Ovary (tissue), 10 donors: ENCODE measurements at places on chromosomes 5 and 9. TPM values are rescaled to one million over a fixed set of nuclear protein-coding genes. Genes with fewer than 3 reads are reported as not detected.

Gene TLR4
- 13.5 TPM for polyA plus RNA-seq

Gene PTGDS
- polyA plus RNA-seq: 43.1 TPM

Gene PAEP
- 0.57 TPM for polyA plus RNA-seq

Gene SMIM33
- polyA plus RNA-seq: not detected

Gene ANKRD31
- polyA plus RNA-seq: 0.11 TPM

Gene PCDHGA7
- 1.3 TPM for polyA plus RNA-seq

Gene IFNB1
- not detected for polyA plus RNA-seq

DNA sequence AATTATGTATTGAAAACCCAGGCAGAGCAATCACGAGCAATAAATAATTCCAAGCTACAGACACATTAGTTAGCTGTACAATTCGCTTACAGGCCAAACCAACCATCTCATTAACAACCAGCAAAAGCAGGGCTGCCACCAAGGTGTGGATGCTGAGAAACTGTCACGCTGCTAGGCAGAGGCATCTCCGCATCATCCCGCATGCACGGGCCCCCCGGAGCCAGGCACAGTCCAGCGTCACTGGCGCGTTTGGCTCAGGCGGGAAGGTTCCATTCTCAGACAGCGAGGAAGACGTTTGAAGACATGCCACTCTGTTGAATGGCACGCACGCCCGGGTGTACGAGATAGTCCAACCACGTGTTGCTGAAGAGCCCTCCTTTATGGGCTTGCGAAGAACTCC, 184.0 kb downstream of the OLFM1 start:
- H3K27ac ChIP-seq: no peak overlapping the region
- H3K27me3 ChIP-seq: no peaks in the 10 kb centered on the region
- H3K36me3 ChIP-seq: no peaks in the 10 kb centered on the region

DNA sequence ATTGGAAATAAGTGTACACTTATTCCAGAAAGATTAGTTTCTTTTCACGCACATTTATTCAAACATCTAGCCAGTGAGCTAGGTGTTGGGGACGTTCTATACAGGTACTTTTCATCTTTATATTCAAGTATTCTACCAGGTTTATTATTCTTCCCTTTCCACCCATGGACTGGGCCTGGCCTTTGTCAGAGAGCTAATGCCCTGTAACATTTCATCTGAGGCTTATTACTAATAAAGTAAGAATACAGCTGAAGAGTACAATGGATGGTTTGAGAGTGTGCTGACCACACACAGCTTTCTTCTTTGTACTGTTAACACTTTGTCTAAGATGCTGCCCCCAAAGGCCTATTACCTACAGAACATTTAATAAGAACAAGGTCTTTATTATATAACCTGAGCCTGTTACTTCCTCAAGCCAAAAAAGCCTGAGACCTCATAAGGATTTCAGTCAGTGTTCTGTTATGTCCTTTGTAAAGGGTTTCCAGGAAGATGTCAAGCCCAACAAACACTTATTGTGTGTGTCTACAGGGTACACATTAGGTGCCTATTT, 93.5 kb downstream of the ZNF608 start:
- H3K36me3 ChIP-seq: no peaks in the 10 kb centered on the region
- peaks cover 11% of the 10 kb centered on the region for H3K4me1 ChIP-seq
- H3K4me3 ChIP-seq: no peak overlapping the region
- DNase-seq: no peak
- H3K27me3 ChIP-seq: no peaks in the 10 kb centered on the region

DNA sequence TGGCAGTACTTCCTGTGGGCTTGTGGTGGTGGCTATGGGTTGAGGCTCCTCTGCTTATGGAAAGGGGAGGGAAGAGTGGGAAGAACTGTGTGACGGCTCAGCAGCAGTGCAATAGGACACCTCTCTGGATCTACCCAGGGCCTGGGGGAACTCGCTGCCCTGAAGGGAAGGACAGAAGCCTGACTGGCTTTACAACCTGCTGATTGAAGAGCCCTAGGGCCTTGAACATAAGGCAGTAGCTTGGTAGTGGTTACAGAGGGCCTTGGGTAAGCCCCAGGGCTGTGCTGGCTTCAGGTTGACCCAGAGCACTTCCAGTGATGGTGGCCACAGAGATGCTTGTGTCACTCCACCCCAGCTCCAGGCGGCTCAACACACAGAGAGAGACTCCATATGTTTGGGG, 5.5 kb downstream of the CCIN start:
- H3K4me1 ChIP-seq: no peaks in the 10 kb centered on the region
- no peak overlapping the region for H3K4me3 ChIP-seq
- H3K27ac ChIP-seq: no peak overlapping the region
- H3K36me3 ChIP-seq: no peaks in the 10 kb centered on the region
- no peak for DNase-seq

- no peak overlapping the region for H3K27ac ChIP-seq
- peak; percentile 21 for DNase-seq
Measured at GRCh38 chr9:135505406-135506187, 5.1 kb downstream of the MRPS2 start.

DNA sequence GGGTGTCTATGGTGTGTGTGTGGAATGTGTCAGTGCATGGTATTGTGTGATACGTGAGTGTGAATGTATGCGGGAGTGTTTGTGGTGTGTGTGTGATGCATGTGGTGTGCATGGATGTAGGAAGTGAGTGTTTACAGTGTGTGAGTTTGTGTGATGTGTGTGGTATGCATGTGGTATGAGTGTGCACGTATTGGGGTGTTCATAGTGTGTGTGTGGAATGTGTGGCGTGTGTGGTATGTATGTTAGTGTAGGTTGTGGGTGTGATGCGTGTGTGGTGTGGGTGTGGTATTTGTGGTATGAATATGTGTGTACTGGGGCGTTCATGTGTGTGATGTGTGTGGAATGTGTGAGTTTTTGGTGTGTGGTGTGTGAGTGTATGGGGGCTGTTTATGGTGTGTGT, 40.1 kb upstream of the BICD2 start:
- no peak overlapping the region for H3K4me3 ChIP-seq
- peaks cover 2% of the 10 kb centered on the region for H3K27me3 ChIP-seq
- no peaks in the 10 kb centered on the region for H3K36me3 ChIP-seq
- no peak overlapping the region for H3K27ac ChIP-seq
- peaks cover 9% of the 10 kb centered on the region for H3K4me1 ChIP-seq
- DNase-seq: no peak

DNA sequence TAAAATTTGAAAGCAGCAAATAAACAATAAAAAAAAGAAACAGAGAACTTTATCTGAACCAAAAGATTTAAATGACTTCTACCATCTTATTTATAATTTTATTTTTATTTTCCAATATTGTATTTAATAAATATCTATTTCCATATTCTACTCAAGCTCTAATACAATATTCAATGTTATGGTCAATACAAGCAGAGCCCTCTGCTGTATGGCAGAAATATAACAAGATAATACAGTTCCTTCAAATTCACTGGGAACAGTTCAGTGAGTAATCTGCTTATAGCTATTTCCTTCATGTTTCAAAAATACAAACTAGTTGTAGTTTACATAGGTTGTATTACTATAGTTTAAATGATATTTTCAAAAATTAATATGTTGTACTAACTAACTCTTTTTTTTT, 332.7 kb downstream of the PRDM9 start:
- DNase-seq: no peak
- no peak overlapping the region for H3K4me3 ChIP-seq
- no peaks in the 10 kb centered on the region for H3K36me3 ChIP-seq
- no peaks in the 10 kb centered on the region for H3K27me3 ChIP-seq
- no peak overlapping the region for H3K27ac ChIP-seq
- H3K4me1 ChIP-seq: no peaks in the 10 kb centered on the region

- H3K27me3 ChIP-seq: no peaks in the 10 kb centered on the region
- no peak overlapping the region for H3K4me3 ChIP-seq
- H3K36me3 ChIP-seq: no peaks in the 10 kb centered on the region
Measured at GRCh38 chr9:86766912-86767311, 180.4 kb downstream of the GAS1 start.

DNA sequence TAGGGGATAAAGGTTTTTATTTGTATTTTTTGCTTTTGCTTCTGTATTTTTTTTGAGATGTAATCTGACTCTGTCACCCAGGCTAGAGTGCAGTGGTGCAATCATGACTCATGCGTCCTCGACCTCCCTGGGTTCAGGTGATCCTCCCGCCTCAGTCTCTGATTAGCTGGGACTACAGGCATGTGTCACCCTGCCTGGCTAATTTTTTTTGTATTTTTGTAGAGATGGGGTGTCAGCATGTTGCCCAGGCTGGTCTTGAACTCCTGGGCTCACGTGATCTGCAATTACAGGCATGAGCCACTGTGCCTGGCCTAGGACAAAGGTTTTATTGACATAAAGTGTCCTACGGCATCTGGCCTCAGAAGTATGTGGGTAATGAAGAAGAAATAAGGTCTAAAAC, 297.1 kb upstream of the C9orf72 start:
- H3K4me3 ChIP-seq: no peak overlapping the region
- no peaks in the 10 kb centered on the region for H3K27me3 ChIP-seq
- no peaks in the 10 kb centered on the region for H3K4me1 ChIP-seq
- no peak for DNase-seq

- H3K27ac ChIP-seq: no peak overlapping the region
- H3K36me3 ChIP-seq: no peaks in the 10 kb centered on the region
- no peak for DNase-seq
- no peaks in the 10 kb centered on the region for H3K27me3 ChIP-seq
- H3K4me1 ChIP-seq: peaks cover 4% of the 10 kb centered on the region
Measured at GRCh38 chr9:113803811-113804589, 72.1 kb upstream of the ZNF618 start.

DNA sequence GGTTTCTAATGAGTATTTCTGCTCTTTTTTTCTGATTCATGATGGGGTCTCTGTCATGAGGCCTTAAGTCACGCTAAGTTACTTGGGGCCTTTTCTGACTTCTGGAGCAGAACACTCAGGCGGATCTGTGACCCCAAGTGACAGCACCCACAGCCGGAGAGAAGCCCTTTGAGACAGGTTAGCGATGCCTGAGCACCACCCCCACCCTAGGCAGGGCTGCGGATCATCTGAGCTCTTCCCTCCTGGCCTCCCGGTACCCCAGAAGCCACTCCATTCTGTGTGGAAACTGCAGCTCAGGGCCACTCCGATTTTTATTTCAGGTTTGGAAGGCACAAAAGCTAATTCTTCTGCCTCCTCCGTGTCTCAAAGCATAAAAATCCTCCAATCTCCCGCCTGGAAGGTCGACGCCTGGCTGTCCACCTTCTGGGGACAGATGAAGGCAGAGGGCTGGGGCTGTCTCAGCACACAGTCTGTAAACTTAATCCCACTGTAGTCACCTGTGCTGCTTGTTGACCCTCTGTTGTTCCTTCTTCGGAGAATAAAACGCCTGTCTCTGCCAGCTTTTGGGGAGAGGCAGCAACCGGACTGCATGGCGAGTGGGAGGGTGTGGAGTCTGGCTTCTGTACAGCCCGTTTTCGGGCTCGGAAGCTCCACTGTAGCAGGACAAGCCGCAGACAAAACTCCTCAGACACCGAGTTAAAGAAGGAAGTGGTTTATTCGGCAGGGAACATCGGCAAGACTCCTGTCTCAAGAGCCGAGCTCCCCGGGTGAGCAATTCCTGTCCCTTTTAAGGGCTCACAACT, 88.8 kb downstream of the SPRY4 start:
- no peak overlapping the region for H3K27ac ChIP-seq
- no peaks in the 10 kb centered on the region for H3K4me1 ChIP-seq
- H3K4me3 ChIP-seq: no peak overlapping the region
- no peaks in the 10 kb centered on the region for H3K36me3 ChIP-seq
- no peak for DNase-seq
- no peaks in the 10 kb centered on the region for H3K27me3 ChIP-seq

GRCh38 chr5:69032009-69032408, 61.8 kb upstream of the SLC30A5 start:
- DNase-seq: no peak
- no peak overlapping the region for H3K4me3 ChIP-seq
- H3K27ac ChIP-seq: no peak overlapping the region
- no peaks in the 10 kb centered on the region for H3K27me3 ChIP-seq
- H3K4me1 ChIP-seq: no peaks in the 10 kb centered on the region
- H3K36me3 ChIP-seq: no peaks in the 10 kb centered on the region

DNA sequence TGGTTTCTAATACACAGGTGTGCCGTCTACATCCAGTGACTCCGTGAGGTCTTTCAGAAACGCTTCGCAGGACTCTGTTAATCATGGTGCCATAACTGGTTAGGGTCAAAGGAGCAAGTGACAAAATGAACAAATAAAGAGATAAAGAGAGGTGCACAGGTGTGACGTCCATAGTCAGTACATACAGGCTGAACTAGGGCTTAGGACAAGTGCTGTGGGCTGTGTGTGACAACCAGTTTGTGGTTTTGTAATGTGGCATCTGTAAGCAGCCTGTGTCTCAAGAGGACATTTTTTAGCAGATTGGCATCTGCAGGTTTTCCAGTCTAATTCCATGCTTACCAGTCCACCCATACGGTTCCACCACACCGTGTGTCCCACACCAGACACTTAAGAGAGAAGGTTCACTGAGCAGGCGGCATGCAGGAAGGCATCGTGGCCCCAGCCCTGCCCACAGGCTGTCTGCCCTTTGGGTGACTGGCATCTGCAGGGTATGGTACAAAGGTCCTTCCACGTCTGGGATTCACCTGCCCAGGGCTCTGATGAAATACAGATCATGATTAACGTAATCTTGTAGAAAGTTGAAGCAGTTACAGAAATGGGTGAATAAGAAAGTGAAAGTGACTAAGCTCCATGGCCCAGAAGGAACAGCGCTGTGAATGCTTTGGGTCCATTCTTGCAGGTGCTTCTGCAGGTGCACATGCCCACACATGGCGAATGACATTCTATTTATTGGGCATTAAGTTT, 26.9 kb downstream of the SRD5A1 start:
- H3K4me1 ChIP-seq: no peaks in the 10 kb centered on the region
- no peaks in the 10 kb centered on the region for H3K27me3 ChIP-seq
- H3K27ac ChIP-seq: no peak overlapping the region
- no peak for DNase-seq
- H3K4me3 ChIP-seq: no peak overlapping the region

GRCh38 chr9:1152171-1152570, 102.0 kb downstream of the DMRT2 start:
- no peaks in the 10 kb centered on the region for H3K36me3 ChIP-seq
- H3K27ac ChIP-seq: no peak overlapping the region
- no peaks in the 10 kb centered on the region for H3K27me3 ChIP-seq
- DNase-seq: no peak
- H3K4me3 ChIP-seq: no peak overlapping the region
- no peaks in the 10 kb centered on the region for H3K4me1 ChIP-seq
